ENCODE measurements at places on chromosomes 6 and 20. TPM values are rescaled to one million over a fixed set of nuclear protein-coding genes. Genes with fewer than 3 reads are reported as not detected.

RIPOR3 gene
- not detected for total RNA-seq

BACH2 gene
- total RNA-seq, result 37.8 TPM

TSPO2 gene
- total RNA-seq, result not detected

UFL1 gene
- total RNA-seq, result 19.0 TPM

TPX2 gene
- 2.2 TPM for total RNA-seq
